ENCODE measurements at places on chromosomes 2 and 18.

- no peak for DNase-seq
Measured at GRCh38 chr2:132782176-132782783, 112.3 kb upstream of the LYPD1 start.

DNA sequence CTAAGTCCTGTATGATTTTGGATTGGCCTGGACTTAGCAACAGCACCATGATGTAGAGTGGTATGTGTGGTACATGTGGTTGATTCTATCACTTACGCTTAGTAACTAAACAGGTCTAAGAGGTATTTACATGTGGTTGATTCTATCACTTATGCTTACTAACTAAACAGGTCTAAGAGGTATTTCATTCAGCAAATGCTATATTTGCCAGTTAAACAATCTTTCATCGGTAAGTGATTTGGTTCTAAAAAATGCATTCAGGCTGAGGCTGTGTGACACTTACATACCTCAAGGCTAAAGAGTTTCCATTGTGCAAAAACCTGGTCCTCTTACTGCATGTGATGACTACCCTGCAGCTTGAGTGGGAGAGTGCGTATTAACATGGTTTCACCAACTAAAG is 13.1 kb downstream of the EIF4E2 start:
- DNase-seq: no peak

DNA sequence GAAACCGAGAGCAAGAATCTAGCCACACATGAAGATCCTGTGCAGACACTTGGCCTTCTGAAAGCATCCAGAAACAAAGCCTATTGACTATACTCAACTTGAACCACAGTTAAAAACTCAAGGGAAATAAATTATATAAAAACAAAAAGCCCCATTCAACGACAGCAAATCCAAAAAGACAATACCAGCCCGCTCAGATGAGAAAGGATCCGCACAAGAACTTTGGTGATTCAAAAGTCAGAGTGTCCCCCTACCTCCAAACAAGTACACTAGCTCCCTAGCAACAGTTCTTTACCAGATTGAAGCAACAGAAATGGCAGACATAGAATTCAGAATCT is 163.2 kb downstream of the WDPCP start:
- DNase-seq: no peak

- DNase-seq: no peak
Measured at GRCh38 chr2:85956646-85957039, 67.9 kb upstream of the ST3GAL5 start.

GRCh38 chr18:9022397-9023155 is 79.9 kb upstream of the NDUFV2 start:
- DNase-seq: no peak
